IMR-90 (cell line): ENCODE measurements at places on chromosomes 6 and 20.

DNA sequence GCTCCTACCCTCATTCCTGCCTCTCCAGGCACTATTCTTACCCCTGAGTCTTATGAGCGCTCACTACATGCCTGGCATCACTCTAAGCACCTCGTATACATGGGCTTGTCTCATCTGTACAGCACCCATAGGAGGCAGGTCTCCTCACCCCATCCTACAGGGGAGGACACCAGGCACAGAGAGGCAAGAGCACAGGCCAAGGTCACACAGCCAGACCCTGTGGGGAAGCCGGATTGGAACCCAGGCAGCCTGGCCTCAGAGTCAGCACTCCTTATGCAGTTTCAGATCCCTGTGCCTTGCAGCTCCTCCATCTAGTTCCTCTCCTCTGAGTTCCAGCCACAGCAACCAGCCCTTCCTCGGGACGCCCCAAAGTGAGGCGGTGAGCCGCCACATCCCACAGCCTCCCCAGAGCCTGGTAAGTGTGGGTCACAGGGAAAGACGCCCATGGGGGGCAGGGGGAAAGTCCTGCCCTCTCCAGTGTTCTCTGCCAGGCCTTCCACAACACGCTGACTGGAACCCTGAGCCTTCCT lies 103.3 kb downstream of the NFATC2 start:
- no peak overlapping the region for H3K4me3 ChIP-seq
- no peak for DNase-seq
- H3K27me3 ChIP-seq, result no peaks in the 10 kb centered on the region
- H3K27ac ChIP-seq, result no peak overlapping the region
- no peaks in the 10 kb centered on the region for H3K36me3 ChIP-seq

GRCh38 chr6:70708448-70708847 lies 40.8 kb downstream of the SMAP1 start:
- no peaks in the 10 kb centered on the region for H3K27me3 ChIP-seq
- no peaks in the 10 kb centered on the region for H3K36me3 ChIP-seq
- H3K4me3 ChIP-seq, result no peak overlapping the region
- H3K27ac ChIP-seq, result no peak overlapping the region
- H3K4me1 ChIP-seq, result no peaks in the 10 kb centered on the region

DNA sequence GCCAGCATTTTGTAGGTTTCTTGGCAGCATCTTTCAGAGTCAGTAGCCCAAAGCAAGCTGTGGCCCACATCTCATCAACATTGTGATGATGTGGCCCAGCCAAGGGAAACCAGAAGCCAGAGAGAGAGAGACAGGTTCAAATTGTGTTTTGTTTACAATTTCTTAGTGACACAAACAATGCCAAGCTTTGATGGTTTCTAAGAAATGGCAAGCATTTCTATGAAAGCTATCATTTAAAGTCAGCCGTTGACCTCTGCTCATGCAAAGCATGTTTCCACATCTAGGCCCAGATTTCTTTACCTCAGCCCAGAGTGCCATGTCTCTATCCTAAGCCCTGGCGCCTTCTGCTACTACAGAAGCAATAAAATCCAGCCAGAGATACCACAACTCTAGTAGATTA lies 32.9 kb downstream of the GCM1 start:
- no peak for DNase-seq
- H3K27ac ChIP-seq, result no peak overlapping the region
- peaks cover 23% of the 10 kb centered on the region for H3K27me3 ChIP-seq
- H3K36me3 ChIP-seq, result no peaks in the 10 kb centered on the region
- H3K4me3 ChIP-seq, result no peak overlapping the region
- peaks cover 3% of the 10 kb centered on the region; the same call in 1 of the 2 replicates for H3K4me1 ChIP-seq

GRCh38 chr6:73728548-73729205 lies 32.7 kb downstream of the CD109 start:
- H3K4me1 ChIP-seq, result no peaks in the 10 kb centered on the region
- no peaks in the 10 kb centered on the region for H3K27me3 ChIP-seq

- DNase-seq, result no peak
- H3K36me3 ChIP-seq, result no peaks in the 10 kb centered on the region
- H3K4me3 ChIP-seq, result no peak overlapping the region
Measured at GRCh38 chr6:25534942-25535631, 116.9 kb upstream of the SCGN start.

DNA sequence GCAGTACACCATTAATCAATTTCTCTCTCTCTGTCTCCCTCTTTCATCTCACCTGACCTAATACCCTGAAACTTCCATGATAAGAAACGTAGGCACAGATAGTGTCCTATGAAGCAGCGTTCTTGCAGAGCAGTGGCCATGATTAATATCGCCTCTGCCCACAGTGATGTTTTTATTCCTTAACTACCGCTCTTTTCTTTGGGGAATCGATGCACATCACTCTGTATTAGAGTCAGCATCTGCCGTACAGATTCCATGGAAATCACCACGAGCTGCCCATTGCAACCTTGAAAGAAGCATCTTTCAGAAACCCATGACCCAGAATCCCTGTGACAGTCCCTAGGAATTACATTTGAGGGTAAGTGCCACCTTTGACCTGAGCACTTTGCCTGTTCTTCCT lies 152.0 kb upstream of the ECI2 start:
- no peaks in the 10 kb centered on the region for H3K4me1 ChIP-seq
- H3K27ac ChIP-seq, result no peak overlapping the region
- no peaks in the 10 kb centered on the region for H3K36me3 ChIP-seq
- DNase-seq, result no peak
- peaks cover 25% of the 10 kb centered on the region for H3K27me3 ChIP-seq

DNA sequence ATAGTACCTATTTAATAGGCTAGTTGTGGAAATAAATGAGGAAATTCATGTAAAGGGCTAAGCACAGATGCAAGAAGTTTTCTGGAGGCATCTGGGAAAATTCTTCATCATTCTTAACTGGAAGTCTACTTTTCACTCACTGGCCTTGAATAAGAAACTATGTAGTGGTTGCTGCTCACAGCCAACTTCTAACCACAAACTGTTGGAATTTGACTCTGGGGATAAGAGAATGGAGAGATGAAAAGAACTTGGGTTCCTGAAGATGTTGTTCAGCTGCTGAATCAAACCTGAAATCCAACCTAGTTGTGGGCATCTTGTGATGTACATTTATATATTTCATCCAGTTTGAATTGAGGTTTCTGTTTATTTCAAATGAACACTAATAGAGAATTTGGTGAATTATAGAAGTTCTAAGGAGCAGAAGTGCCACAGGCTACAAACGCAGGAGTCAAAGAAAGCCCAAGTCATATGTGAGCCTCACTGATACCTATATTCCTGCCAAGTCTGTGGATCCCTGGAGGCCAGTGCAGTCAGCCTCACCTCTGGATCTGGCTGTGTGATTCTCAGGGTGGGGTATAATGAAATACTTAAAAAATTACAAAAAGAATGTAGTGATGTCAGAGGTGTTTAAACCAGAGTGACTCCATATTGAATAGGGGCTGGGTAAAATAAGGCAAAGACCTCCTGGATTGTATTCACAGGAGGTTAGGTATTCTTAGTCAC lies 18.7 kb upstream of the MEI4 start:
- no peak for DNase-seq
- no peaks in the 10 kb centered on the region for H3K4me1 ChIP-seq
- no peaks in the 10 kb centered on the region for H3K27me3 ChIP-seq
- H3K36me3 ChIP-seq, result no peaks in the 10 kb centered on the region
- no peak overlapping the region for H3K4me3 ChIP-seq
